Forelimb muscle (tissue), 1 donor: ENCODE measurements at places on chromosomes 3 and 15. TPM values are rescaled to one million over a fixed set of nuclear protein-coding genes. Genes with fewer than 3 reads are reported as not detected.

PLA2G4F gene
- not detected for polyA plus RNA-seq

FANCI gene
- polyA plus RNA-seq, result 13.5 TPM

SHISA5 gene
- polyA plus RNA-seq, result 58.4 TPM

PPIP5K1 gene
- polyA plus RNA-seq, result 9.9 TPM

VPS8 gene
- polyA plus RNA-seq, result 101 TPM

MORC1 gene
- not detected for polyA plus RNA-seq

AGBL1 gene
- 25.5 TPM for polyA plus RNA-seq

ERICH6 gene
- 0.11 TPM for polyA plus RNA-seq
